Regular cardiac myocyte (primary cell): ENCODE measurements at places on chromosomes 3 and 15. TPM values are rescaled to one million over a fixed set of nuclear protein-coding genes. Genes with fewer than 3 reads are reported as not detected.

SLC24A1 gene
- total RNA-seq: 2.5 and 2.9 TPM in 2 replicates

HIGD2B gene
- not detected in 2 replicates for total RNA-seq

WDR76 gene
- 3.9 and 26.1 TPM in 2 replicates for total RNA-seq

A4GNT gene
- not detected in 2 replicates for total RNA-seq

C2CD4B gene
- 0.19 and 0.28 TPM in 2 replicates for total RNA-seq

ATOSA gene
- total RNA-seq: 10.9 and 15.2 TPM in 2 replicates

RPUSD3 gene
- total RNA-seq: 22.8 and 28.0 TPM in 2 replicates

ADGRG7 gene
- not detected in 2 replicates for total RNA-seq

FBXL22 gene
- total RNA-seq: 0.58 and 2.0 TPM in 2 replicates

ADAMTS17 gene
- total RNA-seq: 0.28 and 0.58 TPM in 2 replicates

IQSEC1 gene
- 7.9 and 15.2 TPM in 2 replicates for total RNA-seq

LEKR1 gene
- 0.38 and 8.5 TPM in 2 replicates for total RNA-seq

APBA2 gene
- 12.1 and 13.8 TPM in 2 replicates for total RNA-seq

ISLR gene
- 18.8 and 23.4 TPM in 2 replicates for total RNA-seq

DISP2 gene
- under 0.01 and 0.19 TPM in 2 replicates for total RNA-seq

DOCK3 gene
- 0.19 and 0.28 TPM in 2 replicates for total RNA-seq

RTP3 gene
- total RNA-seq: not detected in 2 replicates

ENTPD3 gene
- 0.19 and 0.28 TPM in 2 replicates for total RNA-seq

GMPS gene
- 46.2 and 95.7 TPM in 2 replicates for total RNA-seq

TRAK1 gene
- total RNA-seq: 40.3 and 43.5 TPM in 2 replicates

BHLHE40 gene
- 55.4 and 73.3 TPM in 2 replicates for total RNA-seq
